GM12878 (cell line): ENCODE measurements at places on chromosomes 3 and 15. TPM values are rescaled to one million over a fixed set of nuclear protein-coding genes. Genes with fewer than 3 reads are reported as not detected.

DNA sequence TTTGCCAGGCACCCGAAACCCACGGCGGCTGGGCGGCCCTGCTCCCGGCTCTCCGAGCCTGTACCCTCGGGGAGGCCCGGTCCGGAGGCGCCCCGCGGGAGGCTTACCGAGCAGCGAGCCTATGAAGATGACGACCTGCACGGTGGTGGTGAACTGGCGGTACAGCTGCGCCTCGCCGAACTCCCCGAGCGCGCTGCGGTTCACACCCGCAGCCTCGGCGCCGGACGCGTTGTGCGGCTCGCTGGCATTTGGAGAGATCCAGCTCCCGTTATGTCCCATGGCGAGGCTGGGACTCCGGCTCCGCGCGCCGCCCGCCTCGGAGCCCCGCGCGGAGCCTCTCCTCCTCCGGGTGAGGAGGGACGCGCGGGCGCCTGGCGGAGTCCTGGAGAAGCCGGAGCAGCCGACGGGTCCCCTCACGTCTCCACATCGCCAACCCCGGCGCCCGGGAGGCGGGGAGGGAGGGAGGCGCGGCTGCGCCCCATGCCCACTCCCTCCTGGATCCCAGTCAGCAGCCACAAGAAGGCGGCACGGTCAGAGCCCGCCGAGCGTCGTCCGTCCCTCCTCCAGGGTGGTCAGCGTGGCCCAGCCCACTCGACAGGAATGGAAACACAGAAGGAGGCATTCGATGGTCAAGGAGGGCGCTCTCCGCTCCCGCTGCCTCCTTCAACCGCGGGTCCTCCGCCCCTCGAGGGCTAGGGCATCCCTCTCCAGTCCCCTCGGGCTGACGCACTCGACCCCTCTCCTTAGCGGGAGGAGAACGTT, at the start of gene GPR176:
Gene GPR176 (minus strand): TSS at position 519 of the 762 bp plus-strand sequence. CDS start 240 bp downstream, at position 279.
- H3K4me1 ChIP-seq: peaks cover 5% of the 10 kb centered on the region
- H3K36me3 ChIP-seq: no peaks in the 10 kb centered on the region
- peaks cover 3% of the 10 kb centered on the region; the same call in 1 of the 2 replicates for H3K27me3 ChIP-seq
- H3K27ac ChIP-seq: peak within 1 kb of the TSS; percentile 39
- no peak for DNase-seq

DNA sequence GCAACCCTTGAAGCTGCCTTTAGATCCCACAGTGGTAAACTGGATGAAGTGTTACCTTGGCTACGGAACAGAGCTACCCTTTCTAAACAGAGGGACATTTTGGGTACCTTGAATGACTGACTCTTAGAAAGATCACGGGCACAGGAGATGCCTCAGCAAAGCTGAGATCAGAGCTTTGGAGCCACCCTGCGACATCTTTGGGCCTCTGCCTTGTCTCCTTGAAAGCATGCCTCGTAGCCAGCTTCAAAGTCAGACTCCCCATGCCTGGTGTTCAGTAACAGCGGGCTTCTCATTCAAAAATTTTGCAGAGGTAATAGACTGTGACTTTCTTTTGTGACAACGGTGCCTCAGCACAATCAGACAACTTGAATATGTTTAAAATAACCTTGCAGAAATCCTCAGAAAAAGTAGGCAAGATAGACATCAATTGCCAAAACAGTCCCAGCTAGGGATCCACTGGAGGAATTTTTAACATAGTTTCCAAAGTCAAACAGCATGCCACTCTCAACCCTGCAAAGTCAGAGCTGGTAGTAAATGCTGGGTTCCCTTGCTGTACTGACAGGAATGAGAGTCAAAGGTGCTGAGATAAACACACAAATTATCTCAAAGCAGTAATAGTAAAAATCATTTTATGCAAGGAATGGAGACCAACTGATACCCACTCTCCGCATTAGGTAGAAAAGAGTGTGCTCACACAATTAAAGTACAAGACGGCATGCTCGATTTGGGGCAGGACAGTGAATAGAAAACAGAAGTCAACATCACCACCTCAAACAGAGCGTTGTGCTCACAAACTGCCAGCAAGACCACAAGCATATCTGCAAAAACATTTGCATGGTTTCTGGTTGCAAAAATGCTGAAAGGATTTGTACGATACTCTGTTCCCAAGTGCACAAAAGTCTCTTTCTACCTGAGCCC, 82.1 kb downstream of the MYO1E start:
- H3K4me3 ChIP-seq: peak overlapping the region; percentile 54; the same call in 1 of the 2 replicates
- peaks cover 4% of the 10 kb centered on the region; the same call in 1 of the 2 replicates for H3K36me3 ChIP-seq
- peak overlapping the region; percentile 81 for H3K27ac ChIP-seq
- no peaks in the 10 kb centered on the region for H3K27me3 ChIP-seq
- H3K4me1 ChIP-seq: peaks cover 42% of the 10 kb centered on the region

DNA sequence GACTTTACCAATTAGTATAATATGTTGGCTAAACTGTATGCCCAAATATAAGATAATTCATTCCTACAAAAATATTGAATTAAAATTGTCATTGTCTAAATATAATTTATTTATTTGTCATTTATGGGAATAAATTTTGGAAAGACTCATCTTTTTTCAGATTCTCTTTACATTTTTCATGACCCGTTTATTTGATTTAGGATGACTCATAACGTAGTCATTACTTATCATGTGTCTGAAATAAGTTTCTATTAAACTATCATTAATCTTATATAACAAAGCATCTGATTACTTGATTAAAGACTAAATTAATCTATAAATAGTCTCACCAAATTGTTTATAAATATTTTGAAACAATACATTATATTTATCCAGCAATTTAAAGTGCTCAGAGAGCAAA, 516.6 kb downstream of the CADM2 start:
- H3K27ac ChIP-seq: no peak overlapping the region
- no peaks in the 10 kb centered on the region for H3K4me1 ChIP-seq
- H3K4me3 ChIP-seq: no peak overlapping the region

GRCh38 chr3:56801662-56802377, at the start of gene ARHGEF3:
ARHGEF3 (minus strand) TSS chr3:56801949; CDS start chr3:56801798, 151 bp downstream.
- no peaks in the 10 kb centered on the region for H3K27me3 ChIP-seq
- H3K4me3 ChIP-seq: peak within 1 kb of the TSS; percentile 71
- no peak for DNase-seq
- H3K4me1 ChIP-seq: peaks cover 6% of the 10 kb centered on the region
- no peaks in the 10 kb centered on the region for H3K36me3 ChIP-seq

DNA sequence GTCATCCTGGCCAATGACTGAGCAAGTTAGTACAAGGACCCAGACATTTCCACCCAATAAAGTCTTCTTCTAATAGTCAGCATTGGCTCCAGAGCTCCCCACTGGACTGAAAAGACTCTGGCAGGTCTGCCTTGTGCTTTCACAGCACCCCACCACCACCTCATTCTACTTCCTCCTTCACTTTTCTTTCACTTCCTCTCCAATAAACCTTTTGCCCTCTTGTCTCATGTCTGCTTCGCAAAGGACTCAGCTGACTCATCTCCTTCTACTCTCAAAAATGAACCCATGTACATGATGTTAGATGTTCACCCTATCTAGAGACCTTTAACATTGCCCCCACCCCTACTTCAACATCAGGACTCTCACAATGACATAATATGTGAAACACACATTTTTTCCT, 181.0 kb upstream of the PPP2R3A start:
- no peak overlapping the region for H3K4me3 ChIP-seq
- no peak overlapping the region for H3K27ac ChIP-seq
- DNase-seq: peak; percentile 5
- no peaks in the 10 kb centered on the region for H3K27me3 ChIP-seq
- H3K4me1 ChIP-seq: no peaks in the 10 kb centered on the region

Gene ANKUB1
- polyA plus RNA-seq: 0.09 TPM in 1 of 2 replicates, not detected in the other

Gene DPPA4
- polyA plus RNA-seq: 0.25 and 0.44 TPM in 2 replicates

DNA sequence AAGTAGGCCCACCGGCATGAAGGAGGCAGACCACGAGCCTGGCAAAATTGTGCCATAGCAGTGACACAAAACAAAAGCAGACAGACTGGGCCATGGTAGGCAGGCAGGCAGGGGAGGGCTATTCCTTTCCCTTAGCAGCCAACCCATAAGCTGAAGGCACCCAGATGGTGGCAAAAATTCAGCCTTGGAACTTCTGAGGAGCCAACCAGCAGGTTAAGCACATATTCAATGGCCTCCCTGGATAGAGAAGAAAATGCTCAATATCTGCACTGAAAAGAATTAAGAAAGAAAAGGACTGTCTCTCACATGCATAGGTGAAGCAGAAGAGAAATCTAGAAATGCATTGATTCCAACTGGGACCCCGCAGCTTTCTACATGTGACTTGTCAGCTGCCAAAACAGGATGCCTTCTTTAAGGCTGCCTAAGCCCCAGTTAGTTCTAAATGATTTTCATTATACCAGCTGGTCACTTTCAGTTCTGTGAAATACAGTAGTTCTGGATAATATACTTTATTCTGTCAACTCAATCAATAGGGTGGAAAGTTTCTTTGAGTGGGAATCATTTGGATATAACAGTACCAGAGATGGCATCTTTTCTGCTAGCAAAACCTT, 2.7 kb downstream of the PRICKLE2 start:
- no peaks in the 10 kb centered on the region for H3K27me3 ChIP-seq
- H3K27ac ChIP-seq: no peak overlapping the region
- H3K4me1 ChIP-seq: no peaks in the 10 kb centered on the region; the same call in 1 of the 2 replicates
- no peak overlapping the region for H3K4me3 ChIP-seq

DNA sequence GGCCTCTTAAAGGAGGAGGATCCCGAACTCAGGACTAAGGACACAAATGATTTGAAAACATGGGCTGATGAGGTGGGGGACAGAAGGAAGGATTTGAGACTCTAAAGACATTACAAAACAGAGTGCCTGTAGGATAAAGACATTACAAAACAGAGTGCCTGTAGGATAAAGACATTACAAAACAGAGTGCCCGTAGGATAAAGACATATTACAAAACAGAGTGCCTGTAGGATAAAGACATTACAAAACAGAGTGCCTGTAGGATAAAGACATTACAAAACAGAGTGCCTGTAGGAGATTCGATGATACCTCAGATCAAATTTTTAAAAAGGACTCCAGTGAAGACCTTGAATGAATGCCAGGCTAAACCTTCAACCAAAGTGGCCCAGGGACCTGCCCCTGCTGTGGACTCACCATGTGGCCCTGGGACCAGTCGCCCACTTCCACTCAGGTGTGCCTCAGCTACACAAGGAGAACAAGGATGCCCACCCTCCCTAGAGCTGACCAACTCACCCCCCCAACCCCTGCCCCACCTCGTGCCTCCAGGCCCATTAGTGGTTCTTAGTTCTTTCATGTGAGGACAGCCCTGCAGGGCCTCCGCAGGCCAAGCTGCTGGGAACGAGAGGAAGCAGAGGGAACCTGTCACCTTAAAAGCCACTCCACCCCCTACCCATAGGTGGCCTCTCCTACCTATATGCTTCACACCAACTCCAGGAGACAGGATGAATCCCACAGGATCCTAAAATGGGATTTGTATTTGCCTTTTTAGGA, 59.8 kb downstream of the SH3BP5 start:
- H3K4me3 ChIP-seq: no peak overlapping the region
- peaks cover 3% of the 10 kb centered on the region; the same call in 1 of the 2 replicates for H3K36me3 ChIP-seq
- peak overlapping the region; percentile 67 for H3K27ac ChIP-seq
- no peaks in the 10 kb centered on the region for H3K27me3 ChIP-seq
- DNase-seq: no peak
- H3K4me1 ChIP-seq: peaks cover 39% of the 10 kb centered on the region

Gene CACNA1D
- 0.34 and 0.44 TPM in 2 replicates for polyA plus RNA-seq

Gene FSD2
- polyA plus RNA-seq: 0.11 and 0.39 TPM in 2 replicates

DNA sequence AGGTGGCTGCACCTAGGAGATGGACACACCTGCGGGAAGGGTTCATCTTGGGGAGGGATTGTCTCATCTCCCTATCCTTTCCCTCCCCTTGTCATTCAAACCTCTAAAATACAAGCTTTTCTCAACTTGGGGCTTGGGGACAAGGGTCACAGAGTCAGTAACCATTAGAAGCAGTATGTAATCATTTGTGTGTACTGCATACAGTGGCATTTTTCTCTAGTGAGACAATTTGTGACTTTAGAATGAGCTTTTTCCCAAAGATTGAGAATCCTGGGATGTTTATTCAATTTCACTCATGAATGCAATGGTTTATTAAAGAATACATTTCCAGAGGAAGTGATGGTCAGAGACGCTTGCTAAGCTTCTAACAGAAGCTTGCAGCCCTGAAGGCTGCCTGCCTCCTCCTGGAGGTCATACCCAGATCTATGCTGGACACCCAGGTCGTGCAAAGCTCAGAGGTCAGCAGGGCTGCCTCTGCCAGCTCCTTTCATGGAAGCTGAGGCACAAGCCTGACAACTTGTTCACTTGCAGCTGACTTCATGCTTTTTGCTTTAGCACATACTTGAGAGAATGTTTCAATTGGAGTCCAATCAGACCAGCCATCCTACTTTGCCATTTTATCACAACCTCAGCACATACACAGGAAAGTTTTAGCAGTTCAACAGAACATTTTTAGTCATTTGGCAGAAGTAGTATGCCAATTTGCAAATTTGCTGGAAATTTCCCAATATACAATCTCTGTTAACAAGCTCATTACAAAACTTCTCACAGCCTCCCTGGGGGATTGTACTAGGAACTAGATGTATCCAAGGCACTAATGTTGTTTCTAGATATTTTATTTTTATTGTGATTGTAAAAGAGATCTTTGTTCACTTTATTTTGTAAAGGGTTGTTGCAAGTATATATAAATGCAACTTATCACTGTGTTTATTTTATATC, 25.6 kb upstream of the ALDH1L1 start:
- no peaks in the 10 kb centered on the region; the same call in none of the 2 replicates for H3K27me3 ChIP-seq
- no peaks in the 10 kb centered on the region for H3K36me3 ChIP-seq
- DNase-seq: no peak

- H3K36me3 ChIP-seq: no peaks in the 10 kb centered on the region
- no peaks in the 10 kb centered on the region for H3K27me3 ChIP-seq
Measured at GRCh38 chr3:98806521-98806920, 43.4 kb downstream of the ST3GAL6 start.

Gene PRSS50
- 0.05 TPM in 1 of 2 replicates, not detected in the other for polyA plus RNA-seq

Gene FOXL2
- not detected in 2 replicates for polyA plus RNA-seq

DNA sequence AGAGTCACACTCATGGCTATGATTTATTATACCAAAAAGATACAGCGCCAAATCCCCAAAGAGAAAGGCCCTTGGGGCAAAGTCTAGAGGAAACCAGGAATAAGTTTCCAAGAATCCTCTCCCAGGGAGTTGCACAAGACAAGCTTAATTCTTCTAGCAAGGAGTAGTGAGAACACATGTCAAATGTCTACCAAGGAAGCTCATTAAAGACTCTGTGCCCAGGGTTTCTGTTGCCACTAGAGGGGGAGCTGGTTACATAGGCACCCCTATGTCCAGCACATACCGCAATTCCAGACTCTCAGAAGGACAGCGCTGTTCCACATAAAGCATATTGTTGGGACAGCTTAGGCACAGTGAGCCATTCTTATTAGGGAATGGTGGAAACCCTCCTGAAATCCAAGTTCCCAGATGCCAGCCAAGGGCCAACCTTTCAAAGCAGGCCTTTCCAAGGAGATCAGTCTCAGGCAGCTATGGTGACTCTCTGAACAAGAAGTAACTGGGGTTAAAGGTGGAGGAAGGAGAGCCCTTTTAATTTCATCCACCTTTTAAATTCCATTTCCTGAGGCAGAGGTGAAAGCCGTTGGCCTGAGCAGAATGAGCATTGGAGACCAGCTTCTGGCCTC, 194.2 kb downstream of the UACA start:
- no peak overlapping the region for H3K27ac ChIP-seq
- no peak for DNase-seq
- H3K4me1 ChIP-seq: no peaks in the 10 kb centered on the region
- H3K4me3 ChIP-seq: no peak overlapping the region
- H3K27me3 ChIP-seq: no peaks in the 10 kb centered on the region
- no peaks in the 10 kb centered on the region for H3K36me3 ChIP-seq
